Left hindlimb (tissue), 1 donor: ENCODE measurements at places on chromosomes 3 and 15.

GRCh38 chr3:23385327-23385726 is 182.2 kb downstream of the UBE2E2 start:
- DNase-seq, result no peak

DNA sequence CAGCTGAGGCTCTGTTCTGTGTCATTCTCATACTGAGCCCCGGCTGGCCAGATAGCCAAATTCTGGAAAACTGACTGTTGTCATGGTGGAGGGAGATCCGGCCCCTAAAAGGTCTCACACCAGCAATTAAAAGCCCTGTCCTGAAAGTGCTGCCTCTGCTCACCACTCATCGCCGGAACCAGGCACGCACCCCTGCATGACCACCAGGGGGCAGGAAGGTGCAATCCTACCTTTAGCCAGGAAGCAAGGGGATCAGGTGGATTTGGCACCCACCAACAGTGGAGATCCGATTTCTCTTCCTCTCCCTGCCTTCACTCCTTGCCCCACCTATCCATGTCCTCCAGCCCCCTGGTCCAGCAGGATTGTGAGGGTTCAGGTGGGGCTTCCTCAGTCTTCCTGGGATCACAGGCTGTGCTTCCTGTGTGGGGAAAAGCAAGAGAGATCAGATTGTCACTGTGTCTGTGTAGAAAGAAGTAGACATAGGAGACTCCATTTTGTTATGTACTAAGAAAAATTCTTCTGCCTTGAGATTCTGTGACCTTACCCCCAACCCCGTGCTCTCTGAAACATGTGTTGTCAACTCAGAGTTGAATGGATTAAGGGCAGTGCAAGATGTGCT is 16.1 kb upstream of the CACNA2D2 start:
- DNase-seq, result peak; percentile 61

- DNase-seq, result no peak
Observed at GRCh38 chr15:66147440-66147839, 106.1 kb downstream of the MEGF11 start.

DNA sequence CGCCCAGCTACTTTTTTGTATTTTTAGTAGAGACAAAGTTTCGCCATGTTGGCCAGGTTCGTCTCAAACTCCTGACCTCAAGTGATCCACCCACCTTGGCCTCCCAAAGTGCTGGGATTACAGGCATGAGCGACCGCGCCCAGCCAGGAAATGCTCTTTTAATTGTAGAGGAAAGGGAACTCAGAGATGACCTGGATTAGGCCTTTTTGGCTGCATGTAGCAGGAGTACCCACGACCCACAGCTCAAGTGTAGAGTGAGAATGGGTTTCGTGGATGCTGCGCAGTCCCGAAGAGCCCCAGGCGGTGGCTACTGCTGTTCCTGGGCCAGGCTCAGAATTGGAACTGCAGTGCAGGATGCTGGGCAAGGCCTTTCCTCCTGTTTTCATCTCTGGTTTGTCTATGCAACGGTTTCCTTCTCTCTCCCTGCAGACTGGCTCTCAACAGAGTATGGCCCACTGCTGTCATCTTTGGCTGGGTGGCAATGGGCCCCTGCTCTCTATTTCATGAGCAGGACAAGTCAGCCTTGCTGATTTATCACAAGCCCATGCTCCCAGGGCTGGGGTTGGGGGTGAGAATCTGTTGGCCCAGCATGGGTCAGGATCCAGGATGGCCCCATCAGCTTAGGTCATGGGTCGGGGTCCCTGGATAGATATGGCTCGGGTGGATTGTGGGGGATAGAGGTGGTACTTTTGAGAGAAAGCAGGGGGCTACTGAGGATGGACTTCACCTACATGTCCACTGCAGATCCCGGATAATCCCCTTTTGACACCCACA is 51.2 kb downstream of the GASK1A start:
- no peak for DNase-seq

DNA sequence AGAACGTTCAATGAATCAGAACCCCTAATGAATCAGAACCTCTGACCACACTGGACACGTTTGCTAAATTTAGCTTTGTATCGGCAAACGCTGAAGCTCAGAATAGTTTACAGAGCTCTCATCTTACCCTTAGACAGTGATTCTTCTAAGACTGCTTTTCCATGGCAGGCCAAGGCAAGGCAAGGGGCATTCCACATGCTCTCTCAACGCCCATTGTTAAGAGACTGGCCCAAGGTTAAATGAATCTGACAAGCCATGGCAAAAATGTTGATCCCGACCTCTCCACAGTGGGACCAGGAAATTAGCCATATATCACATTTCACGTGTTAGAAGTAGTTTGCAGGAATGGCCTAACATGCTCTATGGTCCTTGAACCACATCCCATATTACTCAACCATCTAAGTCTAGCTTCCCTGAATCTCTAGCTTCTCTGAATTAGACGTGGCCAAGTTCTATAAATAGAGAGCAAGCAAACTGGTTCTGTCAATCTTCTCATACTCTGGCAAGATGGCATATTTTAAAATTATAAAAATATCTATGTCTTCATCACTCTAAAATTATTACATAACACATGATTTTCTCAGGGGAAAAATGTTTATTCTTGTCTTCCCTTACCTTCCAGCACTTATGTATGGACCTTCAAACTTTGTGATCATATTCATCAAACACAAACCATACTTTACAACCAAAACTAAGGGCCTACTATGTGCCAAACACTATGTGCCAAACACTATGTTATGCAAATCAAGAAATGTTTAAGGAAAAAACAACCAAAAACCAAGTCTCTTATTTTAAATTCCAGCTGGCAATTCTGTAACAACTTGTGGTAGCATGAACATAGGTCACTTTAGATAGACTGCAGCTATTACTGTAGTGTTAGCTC is 54.3 kb downstream of the AAGAB start:
- no peak for DNase-seq

GRCh38 chr15:39448409-39448808 is 132.5 kb upstream of the THBS1 start:
- DNase-seq, result no peak

DNA sequence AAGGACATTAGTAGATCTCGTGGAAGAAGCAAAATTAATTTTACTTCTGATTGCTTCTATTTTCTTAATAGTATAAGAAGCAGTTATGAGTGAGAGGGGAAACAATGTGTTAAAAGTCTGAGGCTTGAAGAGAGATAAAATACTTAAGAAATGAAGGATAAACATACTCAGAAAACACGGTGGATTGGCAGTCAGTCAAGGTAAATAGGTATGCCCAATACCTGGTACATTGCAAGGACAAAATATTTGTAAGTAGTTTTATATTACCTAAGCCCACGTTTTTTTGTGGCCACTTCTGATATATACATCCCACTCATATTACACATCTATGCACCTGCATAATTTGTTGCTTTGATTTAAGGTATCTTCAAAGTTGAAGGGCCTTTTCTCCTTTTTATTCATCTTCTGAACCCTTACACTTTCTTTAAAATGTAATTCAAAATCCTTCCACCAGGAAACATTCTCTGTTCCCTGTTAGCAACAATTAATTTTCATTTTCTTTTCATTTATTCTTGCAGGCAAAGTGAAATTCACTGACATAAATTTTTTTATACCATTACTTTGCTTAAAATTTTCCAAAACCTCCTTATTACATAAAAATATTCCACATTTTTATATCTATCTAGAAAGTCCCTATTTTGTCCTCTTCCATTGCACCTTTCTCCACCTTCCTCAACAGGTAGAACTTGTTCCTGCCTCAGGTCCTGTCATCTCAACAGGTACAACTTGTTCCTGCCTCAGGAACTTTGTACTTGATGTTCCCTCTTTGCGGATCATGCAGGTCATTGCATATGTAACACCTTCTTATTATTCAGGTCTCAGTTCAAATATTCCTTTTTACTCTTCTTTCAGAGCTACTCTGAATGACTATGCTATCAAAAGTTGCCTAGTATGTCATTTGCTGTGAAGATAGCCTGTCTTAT is 755.7 kb upstream of the ALCAM start:
- DNase-seq, result no peak

GRCh38 chr15:36950371-36950770 is 150.0 kb downstream of the MEIS2 start:
- DNase-seq, result no peak

GRCh38 chr3:188309437-188310269 is 155.7 kb downstream of the LPP start:
- no peak for DNase-seq

GRCh38 chr3:181797431-181797830 is 85.7 kb downstream of the SOX2 start:
- no peak for DNase-seq

DNA sequence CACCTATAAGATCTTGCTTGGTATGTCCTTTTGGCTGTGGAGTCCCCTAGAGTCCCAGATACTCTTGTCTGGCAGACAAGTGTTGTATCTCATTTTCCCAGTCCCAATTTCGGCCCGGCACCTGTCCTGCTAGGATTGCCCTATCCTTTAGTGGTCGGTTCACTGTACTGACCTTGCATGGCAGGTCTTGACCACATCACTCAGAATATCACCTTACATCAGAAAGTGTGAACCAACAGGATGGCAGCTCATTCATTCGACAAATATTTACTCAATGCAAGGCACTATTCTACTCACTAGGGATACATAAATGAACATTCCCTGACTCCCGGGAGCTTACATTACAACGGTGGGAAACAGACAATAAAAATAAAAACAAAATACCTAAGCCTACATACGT is 5.7 kb upstream of the CCDC80 start:
- no peak for DNase-seq

GRCh38 chr3:190883973-190884832 is 21.7 kb upstream of the GMNC start:
- DNase-seq, result peak; percentile 34

GRCh38 chr15:100245487-100245820 is 96.3 kb downstream of the ADAMTS17 start:
- no peak for DNase-seq

- no peak for DNase-seq
Observed at GRCh38 chr3:350871-351371, 154.4 kb downstream of the CHL1 start.

GRCh38 chr3:147483578-147483977 is 74.4 kb downstream of the ZIC1 start:
- DNase-seq, result no peak

DNA sequence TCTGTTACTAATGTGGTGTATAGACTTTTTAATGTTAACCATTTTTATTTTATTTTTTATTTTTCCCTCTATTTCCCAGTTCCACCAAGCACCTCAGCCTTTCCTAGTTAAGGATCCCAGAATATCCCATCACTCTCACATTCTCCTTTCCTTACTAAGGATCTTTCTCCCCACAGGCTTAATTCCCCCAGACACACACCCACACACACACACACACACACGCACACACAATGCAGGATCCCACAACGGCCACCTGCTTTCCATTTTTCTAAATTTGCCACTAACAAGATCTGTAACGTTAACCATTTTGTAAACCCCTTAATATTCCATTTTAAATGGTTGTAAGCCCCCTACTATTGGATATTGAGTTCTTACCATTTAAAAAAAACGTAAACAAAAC is 404.1 kb downstream of the ZIC1 start:
- no peak for DNase-seq

- DNase-seq, result no peak
Observed at GRCh38 chr15:55683376-55683775, 59.6 kb downstream of the PRTG start.

GRCh38 chr3:73021301-73021835 is 24.8 kb downstream of the PPP4R2 start:
- no peak for DNase-seq

DNA sequence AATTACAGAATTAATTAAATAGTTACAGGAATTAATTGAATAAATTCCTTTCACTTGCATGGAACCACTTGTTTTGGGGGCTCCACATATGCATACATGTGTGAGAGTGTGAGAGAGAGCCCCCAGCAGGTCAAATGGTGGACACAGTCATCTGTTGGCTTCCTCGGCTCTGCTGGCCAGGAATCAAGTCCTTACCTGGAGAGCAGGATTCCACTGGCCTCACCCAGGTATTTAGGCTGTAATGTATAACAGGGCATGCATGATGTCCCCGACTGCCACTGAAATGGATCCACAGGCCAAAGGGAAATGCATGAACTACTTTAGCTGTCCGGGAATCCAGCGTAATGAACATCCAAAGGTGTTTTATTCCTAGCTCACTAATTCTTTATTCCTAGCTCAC is 139.7 kb upstream of the SMAD3 start:
- no peak for DNase-seq

- DNase-seq, result no peak
Observed at GRCh38 chr3:134636406-134636805, 14.4 kb downstream of the KY start.

DNA sequence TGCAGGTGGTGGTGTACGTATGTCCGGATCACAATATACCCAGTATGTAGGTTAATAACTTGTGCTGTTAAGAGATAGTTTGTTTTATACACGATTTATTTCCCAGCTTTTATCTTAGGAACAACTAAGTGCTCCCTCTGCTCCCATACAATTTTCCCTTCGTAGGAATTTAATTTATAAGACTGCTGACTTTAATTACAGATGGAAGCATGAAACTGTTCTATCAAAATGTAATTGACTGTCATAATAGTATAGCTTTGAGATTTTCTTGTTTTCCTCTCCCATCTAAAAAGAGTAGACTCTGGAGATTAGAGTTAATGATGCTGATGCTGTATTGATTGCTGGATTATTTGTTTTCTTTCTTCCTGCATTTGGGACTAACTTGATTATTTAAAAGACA is 370.7 kb upstream of the SGO1 start:
- DNase-seq, result no peak

DNA sequence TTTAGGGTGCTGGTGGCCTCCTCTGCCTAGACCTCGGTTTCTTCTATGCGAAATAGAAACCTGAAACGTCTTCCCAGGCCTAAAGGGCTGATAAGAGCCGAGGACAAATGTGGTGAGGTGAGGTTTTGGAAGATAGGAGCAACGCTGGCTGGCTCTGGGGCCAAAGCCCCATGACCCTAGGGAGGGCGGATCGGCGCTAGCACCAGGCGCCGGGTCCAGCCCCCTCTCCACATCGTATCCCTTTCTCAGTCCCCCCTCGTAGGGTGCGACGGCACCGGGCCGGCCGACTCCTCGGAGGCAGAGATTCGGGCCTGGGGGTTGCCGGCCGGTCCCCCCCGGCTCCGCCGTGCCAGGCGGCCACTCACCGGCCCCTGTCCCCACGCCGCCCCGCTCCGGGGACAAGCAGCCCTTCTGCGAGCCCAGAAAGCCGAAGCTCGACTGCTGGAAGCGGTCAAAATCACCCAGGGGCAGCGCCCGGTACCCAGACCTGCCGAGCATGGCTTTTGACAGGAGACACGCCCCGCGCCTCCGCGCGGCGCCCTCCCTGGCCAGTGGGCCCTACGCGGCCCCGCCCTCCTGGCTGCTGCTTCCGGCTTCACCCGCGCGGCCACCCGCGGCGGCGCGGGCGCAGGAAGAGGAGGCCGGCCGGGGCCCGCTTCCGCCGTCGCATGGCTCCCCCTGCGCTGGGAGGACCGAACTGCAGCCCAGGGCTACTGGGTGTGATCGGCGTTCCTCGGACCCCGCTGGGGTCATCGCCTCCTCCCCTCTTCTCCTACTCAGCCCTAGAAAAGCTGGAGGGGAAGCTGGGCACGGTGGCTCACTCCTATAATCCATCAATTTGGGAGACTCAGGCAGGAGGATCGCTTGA is at the start of gene STOML1:
TSS of gene STOML1 (minus strand) at position 570 of the 868 bp plus-strand sequence. CDS start at position 498, 72 bp downstream.
- peak; percentile 93 for DNase-seq
